Heart left ventricle (tissue), 16 donors: ENCODE measurements at places on chromosomes 11 and 22. TPM values are rescaled to one million over a fixed set of nuclear protein-coding genes. Genes with fewer than 3 reads are reported as not detected.

DNA sequence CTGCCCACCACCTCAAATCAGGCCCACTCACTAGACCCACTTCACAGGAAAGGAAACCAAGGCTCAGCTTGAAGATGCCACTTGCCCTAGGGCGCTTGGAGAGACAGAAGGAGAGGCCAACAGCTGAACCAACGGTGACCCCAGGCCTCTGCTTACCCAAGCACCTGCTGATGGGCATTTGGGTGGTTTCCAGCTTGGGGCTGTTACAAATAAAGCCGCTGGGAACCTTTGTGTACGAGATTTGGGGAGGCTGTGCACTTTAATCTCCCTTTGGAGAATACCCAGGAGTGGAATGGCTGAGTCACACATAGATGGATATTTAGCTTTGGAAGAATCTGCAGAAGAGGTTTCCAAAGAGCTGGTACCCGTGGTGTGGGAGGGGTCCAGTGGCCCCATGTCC lies 50.9 kb upstream of the LINC01488 start:
- DNase-seq = no peak

DNA sequence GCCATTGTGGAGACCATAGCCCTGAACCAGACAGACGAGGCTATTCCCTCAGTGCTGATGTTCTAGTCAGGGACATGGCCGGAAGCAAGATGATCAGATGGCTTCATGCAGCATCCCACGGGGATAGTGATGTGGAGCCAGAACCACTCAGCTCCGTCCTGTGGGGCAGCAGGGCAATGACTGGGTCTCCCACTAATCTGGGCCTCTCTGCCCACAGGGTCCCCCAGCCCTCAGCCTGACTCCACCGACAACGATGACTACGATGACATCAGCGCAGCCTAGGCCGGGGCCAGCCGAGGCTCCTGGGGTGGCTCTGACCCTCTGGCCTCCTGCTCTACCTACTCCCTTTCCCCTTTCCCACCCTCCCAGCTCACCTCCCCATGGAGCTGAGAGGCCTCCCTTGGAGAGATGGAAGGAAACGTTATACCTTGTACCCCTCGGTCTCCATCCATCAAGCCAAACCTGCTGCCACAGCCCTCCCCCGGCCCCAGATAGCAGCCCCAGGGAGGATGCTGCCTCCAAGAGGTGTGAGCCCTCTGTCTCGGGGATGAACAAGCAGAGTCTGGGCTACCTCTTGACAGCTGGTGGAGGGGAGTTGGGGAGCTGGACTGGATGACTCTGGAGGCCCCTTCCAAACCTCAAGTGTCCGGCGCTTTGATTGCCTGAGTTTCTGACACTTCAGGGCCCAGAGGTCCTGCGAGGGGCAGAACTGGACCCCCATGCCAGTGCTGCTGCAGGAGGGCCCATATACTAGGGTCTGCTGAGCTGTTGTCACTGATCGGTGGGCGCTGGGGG lies 47.8 kb downstream of the CD6 start:
- DNase-seq = no peak

DNA sequence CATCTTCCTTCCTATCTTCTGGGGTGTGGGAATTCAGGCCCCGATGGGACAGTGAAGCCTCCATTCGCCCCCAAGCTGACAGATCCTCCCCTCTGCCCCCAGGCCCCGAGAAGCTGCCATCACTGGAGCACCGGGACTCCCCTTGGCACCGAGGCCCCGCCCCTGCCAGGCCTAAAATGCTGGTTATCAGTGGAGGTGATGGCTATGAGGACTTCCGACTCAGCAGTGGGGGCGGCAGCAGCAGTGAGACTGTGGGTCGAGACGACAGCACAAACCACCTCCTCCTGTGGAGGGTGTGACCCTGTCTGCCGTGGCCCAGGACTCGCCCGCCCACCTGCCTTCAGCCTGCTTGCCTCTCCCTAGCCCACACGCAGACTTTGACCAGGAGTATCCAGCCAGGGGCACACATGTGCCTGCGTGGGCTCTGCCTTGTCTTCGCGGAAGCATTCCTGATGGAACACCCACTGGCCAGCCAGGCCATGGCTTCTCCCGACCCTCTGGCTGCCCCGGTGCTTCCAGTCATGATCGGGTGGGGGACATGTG lies 8.6 kb upstream of the RELT start:
- DNase-seq = no peak

- DNase-seq = no peak
These were observed 27.0 kb downstream of the AP2A2 start for GRCh38 chr11:952406-953385.

DNA sequence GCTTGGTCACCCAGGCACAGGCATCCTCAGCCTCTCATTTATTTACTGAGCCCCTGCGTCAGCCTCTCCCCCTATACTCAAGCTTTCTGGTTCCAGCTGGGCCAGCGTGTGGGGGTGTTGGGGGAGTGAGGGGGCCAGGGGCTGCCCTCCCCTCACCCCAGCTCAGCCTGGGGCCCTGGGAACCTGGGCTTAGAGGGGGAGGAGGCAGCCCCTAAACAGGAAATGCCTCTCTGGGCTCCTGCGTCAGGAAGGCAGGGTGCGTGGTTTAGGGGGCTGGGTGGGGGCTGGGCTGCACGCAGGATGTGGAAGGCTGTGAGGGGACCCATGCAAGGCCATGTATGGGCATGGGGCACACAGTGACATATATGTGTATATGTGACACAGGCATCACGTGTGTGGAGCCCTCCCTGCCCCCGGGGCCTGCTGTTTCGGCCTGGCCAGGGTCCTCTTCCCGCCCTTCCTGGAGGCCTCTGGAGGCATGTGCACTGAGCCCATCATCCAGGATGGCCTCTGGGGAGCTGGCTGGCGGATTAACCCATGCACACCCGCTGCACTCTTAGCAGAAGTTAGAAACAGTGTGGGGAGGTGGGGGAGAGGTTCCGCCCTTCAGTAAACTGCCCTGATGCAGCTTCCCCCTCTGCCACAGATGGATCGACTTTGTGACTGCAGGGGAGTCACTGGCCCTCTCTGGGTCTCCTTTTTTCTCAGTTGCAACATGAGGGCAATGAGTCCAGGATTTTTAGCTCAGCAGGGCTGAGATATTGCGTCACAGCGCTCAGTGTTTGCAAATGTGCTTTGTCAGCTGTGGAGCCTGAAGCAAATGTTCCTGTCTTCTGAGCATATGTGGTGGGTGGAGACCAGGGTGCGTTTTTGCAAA lies 1.1 kb upstream of the CD248 start:
- DNase-seq = peak; percentile 52

GRCh38 chr11:44600839-44601383 lies 35.4 kb downstream of the CD82 start:
- peak; percentile 56 for DNase-seq

- DNase-seq = no peak
These were observed 1.9 kb upstream of the RDX start for GRCh38 chr11:110298301-110298765.

DNA sequence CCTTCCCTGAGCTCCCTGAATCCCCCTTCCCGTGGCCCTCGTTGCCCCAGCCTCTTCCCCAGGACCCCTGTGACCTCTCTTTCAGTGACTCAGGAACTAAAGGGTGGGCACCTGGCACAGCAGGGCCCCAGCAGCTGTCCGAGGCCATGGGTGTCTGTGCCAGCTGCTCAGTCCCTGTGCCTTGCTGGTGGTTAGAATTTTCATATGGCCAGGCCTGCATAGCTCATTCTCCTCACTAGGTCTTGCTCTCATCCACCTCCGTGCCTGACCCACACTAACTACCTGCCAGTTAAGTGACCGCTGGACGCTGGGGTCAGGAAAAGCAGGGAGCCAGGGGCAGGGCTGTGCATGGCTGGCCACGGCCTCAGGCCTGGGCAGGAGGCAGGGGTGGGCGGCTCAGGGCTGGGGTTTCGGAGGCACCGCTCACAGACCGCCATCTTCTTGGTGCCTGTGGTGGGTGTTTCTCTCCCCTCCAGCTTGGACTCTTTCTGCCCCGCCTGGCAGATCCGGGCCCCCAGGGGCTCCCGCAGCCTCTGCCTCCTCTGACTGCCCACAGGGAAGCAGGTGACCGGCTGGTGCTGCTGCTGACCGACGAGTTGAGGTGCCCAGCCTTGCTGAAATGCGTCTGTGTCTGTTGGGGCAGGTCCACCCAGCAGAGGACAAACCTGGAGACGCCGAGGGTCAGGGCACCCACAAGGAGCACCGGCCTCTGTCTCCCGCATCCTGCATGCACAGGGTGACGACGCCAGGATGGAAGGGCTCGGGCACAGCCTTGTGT lies 20.3 kb downstream of the MRGPRD start:
- DNase-seq = no peak

Gene VWCE
- polyA plus RNA-seq = 0.30 TPM

DNA sequence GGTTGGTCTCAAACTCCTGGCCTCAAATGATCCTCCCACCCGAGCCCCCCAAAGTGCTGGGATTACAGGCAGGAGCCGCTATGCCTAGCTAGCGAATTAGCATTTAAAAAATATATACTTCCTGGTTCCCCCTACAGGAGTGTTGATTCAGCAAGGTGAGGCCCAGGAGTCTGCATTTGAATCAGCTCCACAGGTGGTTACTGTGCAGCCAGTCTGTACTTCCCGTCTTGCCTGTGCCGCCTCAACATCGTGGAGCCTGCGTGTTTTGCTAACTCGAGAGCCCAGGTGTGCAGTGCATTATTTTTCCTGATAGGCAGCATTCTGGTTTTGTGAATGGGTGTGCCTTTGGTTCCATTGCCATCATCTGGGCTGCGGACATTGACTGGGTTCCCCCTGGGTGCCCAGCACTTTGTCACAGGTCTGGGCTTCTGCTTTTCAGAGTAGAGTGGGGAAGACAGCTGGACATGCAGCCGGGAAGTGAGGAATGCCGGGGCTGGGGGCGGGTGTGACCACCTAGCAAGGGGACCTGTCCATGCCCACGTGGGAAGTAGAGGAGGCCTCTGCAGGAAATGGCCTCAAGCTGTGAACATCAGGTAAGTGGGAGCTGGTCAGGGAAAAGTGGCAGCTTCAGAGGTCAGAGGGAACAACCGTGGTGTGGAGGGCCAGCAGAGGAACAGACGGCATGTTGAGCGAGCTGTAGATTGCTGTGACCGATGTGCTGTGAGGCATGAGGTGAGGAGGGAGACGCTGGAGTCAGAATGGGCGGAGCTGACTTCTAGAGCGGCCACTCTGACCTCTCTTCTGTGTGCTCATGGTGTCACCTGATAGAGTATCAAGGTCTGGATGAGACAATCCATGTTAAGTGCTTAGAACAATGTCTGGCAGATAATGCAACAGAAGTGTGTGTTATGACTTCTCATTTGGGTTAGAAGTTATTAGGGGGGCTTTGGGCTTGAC lies 42.2 kb downstream of the PPFIA1 start:
- no peak for DNase-seq

DNA sequence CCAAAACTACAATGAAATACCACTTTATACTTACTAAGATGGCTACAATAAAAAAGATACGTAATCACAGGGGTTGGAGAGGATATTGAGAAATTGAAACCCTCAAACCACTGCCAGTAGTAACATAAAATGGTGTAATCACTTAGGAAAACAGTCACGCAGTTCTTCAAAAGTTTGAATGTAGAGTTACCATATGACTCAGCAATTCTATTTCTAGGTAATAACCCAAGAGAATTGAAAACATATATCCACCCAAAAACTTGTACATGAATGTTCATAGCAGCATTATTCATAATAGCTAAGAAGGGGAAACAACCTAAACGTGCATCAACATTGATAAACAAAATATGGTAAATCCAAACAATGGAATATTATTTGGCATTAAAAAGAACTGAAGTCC lies 24.4 kb upstream of the PSMA1 start:
- DNase-seq = no peak

DNA sequence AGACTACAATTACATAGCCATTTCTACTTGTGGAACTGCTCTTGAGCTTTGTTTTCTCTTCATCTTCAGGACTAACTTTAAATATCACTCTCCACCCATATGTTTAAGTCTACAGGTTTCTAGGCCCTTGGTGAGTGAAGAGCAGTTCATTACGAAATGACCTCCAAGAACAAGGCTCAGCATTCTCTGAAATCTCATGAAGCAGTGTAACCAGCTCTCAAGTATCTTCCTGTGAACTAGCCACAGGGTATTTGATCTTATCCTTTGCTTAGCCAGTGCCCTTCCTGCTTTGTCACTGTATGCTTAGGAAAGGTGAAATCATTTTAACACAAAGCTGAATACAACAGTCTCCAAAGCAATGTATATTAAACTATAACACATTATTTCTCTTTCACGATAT lies 20.4 kb upstream of the LYVE1 start:
- DNase-seq = no peak

Gene C11orf42
- not detected for polyA plus RNA-seq

Gene BDNF
- polyA plus RNA-seq = 0.93 TPM

Gene OR52M1
- not detected for polyA plus RNA-seq

DNA sequence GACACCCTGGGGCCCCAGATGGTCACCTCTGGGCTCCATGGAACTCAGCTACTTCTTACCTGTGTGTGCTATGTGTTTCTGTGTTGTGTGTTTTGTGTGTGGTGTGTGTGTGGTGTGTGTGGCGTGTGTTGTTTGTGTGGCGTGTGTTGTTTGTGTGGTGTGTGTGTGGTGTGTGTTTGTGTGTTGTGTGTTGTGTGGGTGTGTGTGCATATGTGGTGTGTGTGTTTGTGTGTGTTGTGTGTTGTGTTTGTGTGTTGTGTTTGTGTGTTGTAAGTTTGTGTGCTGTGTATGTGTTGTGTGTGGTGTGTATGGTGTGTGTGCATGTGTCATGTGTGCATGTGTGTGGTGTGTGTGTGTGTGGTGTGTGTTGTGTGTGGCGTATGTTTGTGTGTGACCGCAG lies 3.8 kb upstream of the WNT7B start:
- no peak for DNase-seq

Gene ST14
- polyA plus RNA-seq = 1.4 TPM

Gene APOBEC3G
- polyA plus RNA-seq = 3.5 TPM

Gene TEX54
- not detected for polyA plus RNA-seq

DNA sequence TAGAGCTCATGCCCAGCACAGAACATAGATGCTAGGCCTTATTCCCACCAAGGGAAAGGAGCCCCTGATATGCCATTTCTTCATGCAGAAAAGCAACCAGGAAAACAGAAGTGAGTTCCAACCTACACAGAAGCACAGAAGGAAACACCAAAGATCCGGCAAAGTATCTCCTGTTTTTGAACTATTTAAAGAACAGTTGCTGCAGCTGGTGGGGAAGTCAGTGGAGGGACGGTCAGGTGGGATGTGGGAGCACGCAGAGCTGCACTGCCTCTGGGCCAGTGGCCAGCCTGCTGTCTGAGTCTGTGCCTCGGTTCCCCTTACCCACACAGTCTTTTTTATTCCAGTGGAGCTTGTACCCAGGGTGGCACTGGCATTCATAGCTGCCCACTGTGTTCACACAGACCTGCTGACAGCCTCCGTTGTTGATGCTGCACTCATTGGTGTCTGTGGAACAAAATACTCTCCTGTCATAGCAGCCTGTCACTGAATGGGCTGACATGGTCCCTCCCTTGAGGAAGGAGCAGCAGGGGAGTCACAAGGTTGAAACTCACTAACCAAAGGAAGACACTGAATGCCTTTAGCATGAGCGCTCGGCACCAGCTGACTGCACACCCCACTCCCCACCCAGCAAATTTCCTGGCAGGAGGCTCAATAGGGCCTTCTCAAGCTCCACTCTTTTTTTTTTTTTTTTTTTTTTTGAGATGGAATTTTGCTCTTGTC lies 37.9 kb downstream of the SCUBE2 start:
- DNase-seq = no peak

Gene CSNK2A3
- 0.98 TPM for polyA plus RNA-seq

GRCh38 chr22:39317084-39317774 lies 2.2 kb downstream of the RPL3 start:
- DNase-seq = no peak

Gene PDE3B
- polyA plus RNA-seq = 2.7 TPM

Gene TUT1
- 12.2 TPM for polyA plus RNA-seq
